Upper lobe of left lung (tissue), 6 donors: ENCODE measurements at places on chromosomes 3 and 15. TPM values are rescaled to one million over a fixed set of nuclear protein-coding genes. Genes with fewer than 3 reads are reported as not detected.

RPL4 gene
- total RNA-seq = 2,526 TPM

IQCF6 gene
- total RNA-seq = not detected

ROBO2 gene
- 19.9 TPM for total RNA-seq

NME9 gene
- 3.8 TPM for total RNA-seq

GP9 gene
- total RNA-seq = 0.83 TPM

GOLGA8Q gene
- total RNA-seq = 5.0 TPM

SLC51A gene
- total RNA-seq = 3.2 TPM

SLTM gene
- 101 TPM for total RNA-seq

ARGFX gene
- total RNA-seq = not detected

SCN11A gene
- total RNA-seq = 0.09 TPM

ZIC1 gene
- total RNA-seq = not detected

DNA sequence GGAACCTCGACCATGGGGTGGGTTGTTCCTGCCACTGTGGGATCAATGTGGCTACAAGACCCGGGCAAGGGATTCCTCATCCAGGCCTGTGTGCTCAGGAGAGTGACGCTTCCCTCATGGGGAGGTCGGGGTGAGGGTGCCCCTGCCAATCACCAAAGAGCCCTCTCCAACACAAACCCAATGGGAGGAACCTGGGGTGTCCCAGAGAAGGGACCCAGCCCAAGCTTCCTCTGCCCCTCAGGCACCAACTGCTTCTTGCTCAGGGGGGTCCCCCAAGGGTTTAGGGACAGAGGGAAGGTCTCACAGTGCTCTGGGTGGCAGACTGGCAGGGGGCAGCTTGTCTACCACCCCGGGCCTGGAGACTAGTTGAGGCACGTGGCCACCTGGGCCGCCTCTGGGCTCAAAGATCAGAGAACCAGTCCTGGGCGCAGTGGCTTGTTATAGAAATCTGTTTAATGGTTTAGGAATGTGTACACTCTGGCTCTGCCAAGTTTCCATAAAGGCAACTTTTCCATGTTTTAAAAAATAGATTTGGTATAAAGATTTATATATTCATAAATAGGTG lies 26.6 kb downstream of the GP9 start:
- no peak for DNase-seq

- DNase-seq = peak; percentile 88
Observed at GRCh38 chr3:32237670-32238452, 619 bp upstream of the CMTM8 start.

DNA sequence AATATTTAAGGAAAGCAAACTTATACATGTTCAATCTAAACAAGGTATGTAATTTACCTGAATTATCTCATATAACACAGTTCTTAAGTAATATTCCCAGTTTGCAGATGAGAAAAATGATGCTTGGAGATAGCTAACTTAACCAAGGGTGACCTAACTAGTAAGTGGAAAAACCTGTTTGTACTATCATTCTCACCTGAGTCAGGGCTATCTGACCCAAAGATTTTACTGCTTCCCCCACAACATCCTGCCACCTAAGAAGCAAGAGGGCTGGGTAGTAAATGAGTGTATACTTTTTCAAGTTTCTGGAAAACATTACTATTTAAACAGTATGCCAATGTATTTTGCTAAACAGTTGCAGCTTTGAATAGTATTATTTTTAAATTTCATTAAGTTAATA lies 10.6 kb downstream of the TP63 start:
- no peak for DNase-seq

GRCh38 chr15:62054979-62055378 lies 5.3 kb downstream of the VPS13C start:
- no peak for DNase-seq

DNA sequence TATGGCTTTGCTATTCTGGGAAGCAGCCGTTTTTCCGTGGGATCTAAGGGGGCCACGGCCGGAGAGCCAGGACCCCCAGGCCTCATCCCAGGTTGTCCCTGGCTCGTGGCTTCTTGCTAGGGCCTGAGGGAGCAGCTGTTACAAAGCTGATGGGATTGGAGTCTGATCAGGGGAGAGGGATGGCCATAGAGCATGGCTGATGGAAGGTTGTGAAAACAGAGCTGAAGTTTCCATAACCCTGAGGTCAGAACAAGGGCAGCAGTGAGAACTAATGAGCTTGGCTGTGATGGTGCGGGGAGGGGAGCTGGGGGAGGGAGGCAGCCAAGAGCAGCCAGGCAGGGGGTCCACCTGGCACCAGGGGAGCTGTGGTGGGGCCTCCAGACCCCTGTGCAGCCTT lies 63.0 kb downstream of the LINGO1 start:
- peak; percentile 22 for DNase-seq

- DNase-seq = no peak
Observed at GRCh38 chr3:52084954-52085680, 28.7 kb upstream of the DUSP7 start.

- DNase-seq = no peak
Observed at GRCh38 chr3:52181543-52181942, 16.4 kb upstream of the ALAS1 start.

DNA sequence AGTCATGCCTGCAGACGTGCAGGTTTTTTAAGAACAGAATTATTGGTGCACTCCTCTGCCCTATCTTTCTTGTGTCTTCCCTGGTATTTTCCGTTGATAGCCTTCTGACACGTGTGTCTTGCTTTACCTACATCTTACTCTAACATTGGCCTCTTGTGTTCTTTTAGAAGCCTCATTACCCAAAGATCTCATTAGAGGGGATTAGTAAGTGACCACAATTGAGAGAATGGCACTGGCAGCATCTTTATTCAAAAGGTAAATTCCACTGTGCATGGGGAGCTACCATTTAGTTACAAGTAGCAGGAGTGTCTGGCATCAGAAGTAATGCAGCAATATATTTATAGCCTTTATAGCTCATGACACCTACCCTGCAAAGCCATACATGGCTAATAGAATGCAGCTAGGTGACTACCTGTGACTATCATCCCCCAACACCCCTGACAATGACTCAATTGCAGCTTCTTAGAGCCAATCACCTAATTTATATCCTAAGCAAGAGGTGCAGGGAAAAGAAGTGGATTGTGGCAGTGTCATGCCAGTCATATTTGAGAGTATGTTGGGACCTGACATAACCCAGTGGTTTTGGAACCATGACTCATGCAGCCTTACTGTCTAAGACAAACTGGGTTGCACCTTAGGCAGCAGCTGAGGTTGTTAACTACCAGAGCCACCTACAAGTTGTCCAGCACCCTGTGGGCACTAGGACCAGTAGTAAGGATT lies 164.8 kb downstream of the GRM7 start:
- DNase-seq = no peak

- no peak for DNase-seq
Observed at GRCh38 chr3:15535732-15536131, 14.2 kb upstream of the COLQ start.

- DNase-seq = no peak
Observed at GRCh38 chr3:148903022-148903442, 37.9 kb downstream of the CPA3 start.

GRCh38 chr3:159948429-159949144 lies 40.0 kb upstream of the IL12A start:
- no peak for DNase-seq

- no peak for DNase-seq
Observed at GRCh38 chr15:90425726-90426346, 37.8 kb downstream of the IQGAP1 start.

GRCh38 chr3:142029052-142029642 lies 120.2 kb downstream of the TFDP2 start:
- DNase-seq = no peak

DNA sequence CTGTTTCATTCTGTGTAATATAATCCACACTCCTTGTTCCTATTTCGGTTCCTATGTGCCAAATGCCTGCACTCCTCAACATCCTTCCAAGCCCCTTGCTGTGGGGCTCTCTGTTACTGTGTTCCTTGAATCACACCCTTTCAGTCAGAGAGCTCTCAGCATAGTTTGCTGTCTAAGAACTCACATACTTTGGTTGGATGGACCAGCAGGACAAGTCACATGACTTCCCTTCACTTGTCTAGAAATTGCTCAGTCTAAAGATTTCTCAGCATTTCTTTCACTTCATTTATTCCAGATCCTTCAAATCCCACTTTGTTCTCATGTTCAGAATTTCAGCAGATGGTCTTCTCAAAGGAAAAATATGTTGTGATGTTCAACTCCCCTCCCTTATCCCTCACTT lies 203.5 kb upstream of the PFN2 start:
- DNase-seq = no peak

GRCh38 chr3:4987538-4988296 lies 8.5 kb downstream of the BHLHE40 start:
- no peak for DNase-seq

DNA sequence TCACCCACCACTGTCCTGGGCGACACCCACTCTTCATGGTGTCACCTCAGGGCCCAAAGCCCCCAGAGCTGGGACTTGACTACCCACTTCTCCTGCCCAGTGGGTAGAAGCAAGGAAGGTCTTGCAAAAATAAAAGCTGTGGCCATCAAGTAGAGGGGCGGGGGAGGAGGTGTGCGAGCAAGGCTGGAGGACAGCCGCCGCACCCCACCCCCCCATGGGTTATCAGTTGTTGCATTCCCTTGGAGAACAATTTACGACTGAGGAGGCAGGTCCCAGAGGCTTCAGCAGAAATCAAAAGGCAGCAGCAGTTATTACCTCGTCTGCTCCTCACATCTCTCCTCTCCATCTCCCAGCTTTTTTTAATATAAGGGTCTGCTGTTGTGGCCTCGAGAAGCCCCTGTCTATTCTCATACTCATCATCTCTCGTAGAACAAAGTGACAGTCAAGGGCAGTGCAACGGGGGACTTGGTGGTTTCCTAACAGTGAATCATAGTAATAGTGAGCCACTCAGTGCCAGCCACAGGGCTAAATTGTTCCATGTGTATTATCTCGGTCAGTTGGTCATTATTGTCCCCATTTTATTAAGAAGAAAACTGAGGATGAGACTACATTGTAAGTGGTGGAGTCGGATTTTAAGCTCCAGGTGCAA lies 116.4 kb downstream of the PDCD6IP start:
- no peak for DNase-seq

GRCh38 chr15:35444557-35445204 lies 101.3 kb downstream of the DPH6 start:
- DNase-seq = no peak

DNA sequence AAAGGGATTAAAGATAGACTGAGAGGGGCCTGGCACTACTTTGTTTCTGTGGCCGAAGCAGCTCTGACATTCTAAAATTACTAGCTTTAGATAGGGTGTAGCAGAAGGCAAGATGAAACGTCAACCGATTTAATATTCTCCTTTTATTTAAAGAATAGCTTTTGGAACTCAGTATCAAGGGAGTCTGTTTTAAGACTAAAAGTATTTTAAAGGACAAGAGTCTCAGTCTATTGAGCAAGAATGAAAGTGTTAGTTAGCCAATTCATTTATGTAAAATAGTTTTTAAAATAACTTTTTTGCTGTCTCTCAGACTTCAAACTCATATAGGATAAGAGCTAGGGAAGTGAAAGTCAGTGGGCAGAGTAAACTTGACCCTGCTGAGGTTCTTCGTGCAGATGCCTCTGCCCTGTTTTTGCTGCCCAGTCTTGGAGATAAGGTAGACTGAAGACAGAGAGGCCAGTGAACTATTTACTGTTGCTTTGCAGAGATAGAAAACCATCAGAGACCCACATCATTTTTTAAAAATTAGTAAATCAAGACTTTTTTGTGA lies 1090.9 kb downstream of the ROBO2 start:
- DNase-seq = no peak

- DNase-seq = no peak
Observed at GRCh38 chr3:161454615-161455014, 42.0 kb upstream of the OTOL1 start.

DNA sequence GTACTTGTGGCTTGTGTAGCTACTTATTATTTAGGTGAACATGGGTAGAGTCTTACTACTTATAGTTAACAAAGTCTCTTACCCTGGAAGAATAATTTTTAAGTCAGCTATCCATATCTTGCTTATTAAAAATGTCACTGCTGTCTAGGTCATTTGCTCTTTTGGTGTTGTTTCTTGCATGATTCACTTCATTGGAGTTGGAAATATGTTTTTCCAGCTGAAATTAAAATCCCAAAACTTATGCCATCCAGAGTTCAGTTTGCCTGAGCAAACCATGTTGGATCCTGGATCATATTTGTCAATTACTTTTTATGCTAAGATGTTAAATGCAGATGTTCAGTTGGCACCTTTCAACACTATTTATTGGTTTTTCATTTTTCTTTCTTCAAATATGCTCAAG lies 421.0 kb upstream of the RBMS3 start:
- no peak for DNase-seq

- DNase-seq = no peak
Observed at GRCh38 chr15:95687686-95688085, 642.8 kb upstream of the NR2F2 start.

DNA sequence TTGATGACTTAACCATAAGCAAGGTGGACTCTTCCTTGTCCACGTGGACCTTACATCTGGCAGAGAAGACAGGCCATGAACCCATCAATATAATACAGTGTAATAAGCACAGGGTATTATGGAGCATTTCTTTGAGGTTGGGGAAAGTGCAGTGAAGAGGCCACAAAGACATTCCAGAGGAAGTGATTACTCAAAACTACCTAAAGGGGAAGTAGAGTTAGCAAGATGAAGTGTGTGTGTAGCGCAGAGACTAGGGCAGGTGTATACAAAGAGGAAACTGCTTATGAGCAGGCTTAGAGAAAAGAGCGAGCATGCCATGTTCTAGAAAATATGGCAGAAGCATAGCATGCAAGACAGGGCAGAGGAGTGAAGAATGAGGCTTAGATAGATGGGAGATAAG lies 17.9 kb downstream of the CP start:
- no peak for DNase-seq

DNA sequence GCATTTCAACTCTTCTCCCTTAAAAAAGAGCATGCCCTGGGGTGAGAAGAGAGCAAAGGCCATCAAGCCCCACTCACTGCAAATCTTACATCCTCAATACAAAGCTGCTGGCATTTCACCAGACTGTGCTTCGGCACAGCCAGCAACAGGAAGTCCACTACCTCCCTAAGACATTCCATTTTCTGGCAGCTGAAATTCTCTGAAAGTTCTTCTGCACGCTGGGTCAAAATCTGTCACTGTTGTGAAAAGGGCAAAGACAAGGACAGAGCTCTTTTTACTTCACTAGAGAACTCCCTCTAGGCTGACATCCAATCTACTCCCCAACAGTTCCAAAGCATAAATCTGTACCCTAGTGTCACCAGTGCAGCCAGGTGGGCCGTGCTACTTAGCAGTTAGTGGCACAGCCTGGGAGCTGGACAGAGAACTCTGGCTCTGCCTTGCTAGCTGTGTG lies 6.3 kb downstream of the MTMR10 start:
- DNase-seq = no peak

DNA sequence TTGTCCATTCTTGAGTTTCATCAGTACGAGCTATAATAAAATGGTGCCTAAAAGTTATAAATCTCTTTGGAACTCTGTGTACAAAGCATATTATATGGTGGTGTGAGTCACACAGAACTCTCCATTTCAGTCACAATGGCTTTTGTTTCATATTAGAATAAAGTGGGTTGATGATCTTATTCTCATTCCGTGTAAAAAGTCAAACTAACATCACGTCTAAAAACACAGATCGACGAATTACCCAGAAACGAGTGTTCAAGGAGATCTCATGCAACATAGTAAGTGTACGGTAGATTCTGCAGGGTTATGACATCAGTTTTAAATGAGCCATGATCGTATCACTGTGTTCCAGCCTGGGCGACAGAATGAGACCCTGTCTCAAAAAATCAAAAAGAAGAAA lies 122.4 kb downstream of the FOXP1 start:
- no peak for DNase-seq

GRCh38 chr3:27659279-27660021 lies 62.7 kb downstream of the EOMES start:
- DNase-seq = no peak

GRCh38 chr3:28053759-28054158 lies 187.7 kb upstream of the CMC1 start:
- DNase-seq = no peak

- DNase-seq = no peak
Observed at GRCh38 chr15:59352189-59352588, 20.5 kb downstream of the MYO1E start.
